AG20443 (cell line): ENCODE measurements at places on chromosomes 5 and 9.

DNA sequence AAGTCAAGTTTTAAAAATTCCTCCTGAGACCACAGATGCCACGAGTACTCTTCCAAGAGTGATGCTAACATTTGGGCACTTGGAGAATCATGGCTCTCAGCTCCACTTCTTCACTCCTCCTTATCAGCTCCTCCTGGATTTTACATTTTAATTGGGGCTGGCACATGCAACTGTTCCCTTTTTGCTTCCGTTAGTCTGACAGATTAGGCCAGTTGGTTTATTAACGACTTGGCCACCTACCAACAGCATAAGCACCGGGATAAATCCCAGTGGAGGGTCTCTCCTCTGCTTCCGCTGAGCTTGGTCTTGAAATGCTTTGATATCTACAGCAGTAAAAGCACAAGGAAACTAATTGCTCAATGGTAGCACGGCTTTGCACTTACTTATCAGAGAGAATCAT lies 134.6 kb upstream of the RASEF start:
- no peak for DNase-seq

- no peak for DNase-seq
Measured at GRCh38 chr9:93188426-93189368, 4.8 kb downstream of the WNK2 start.

- DNase-seq: no peak
Measured at GRCh38 chr5:139454568-139455290, 7.8 kb downstream of the ECSCR start.

GRCh38 chr5:92652756-92653155 lies 928.3 kb downstream of the NR2F1-AS1 start:
- peak; percentile 22 for DNase-seq

DNA sequence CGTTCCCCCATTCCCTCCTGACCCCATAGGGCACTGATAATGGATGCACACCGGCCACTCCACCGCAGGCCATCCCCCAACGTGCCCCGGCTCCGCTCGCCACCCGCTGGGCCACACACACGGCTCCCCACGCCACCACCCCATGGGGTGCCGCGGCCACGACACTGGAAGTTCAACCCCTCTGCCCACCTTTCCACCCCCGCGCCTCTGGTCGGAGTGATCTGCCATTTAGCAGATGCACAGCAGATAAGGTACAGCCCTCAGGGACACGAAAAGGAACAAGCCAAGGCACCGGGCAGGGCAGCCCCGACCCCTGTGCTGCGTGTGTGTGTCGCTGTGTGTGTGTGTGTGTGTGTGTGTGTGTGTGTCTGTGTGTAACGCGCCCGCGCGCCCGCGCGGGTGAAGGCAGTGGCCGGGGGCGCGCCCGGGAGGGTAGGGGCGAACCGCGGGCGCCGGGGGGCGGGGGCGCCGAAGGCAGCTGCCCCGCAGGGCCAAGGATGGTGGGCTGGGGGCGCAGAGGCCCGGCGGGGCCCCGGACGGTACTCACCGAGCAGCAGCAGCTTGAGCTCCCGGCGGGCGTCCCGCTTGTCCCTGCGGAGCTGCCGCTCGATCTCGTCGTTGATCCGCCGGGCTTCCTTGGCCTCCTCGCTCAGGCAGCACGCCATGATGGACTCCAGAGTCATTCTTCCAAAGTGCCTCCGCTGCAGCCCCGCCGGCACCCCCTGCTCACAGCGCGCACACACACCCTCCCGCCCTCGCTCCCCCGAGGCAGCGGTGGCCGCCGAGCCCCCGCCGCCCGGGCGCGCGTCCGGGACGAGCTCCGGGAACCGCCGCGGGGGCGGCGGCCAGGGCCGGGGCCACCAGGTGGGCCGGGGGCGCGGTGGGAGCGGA lies 813 bp downstream of the GNAQ start:
- peak; percentile 54 for DNase-seq

GRCh38 chr5:163362840-163363371 lies 74.5 kb upstream of the CCNG1 start:
- DNase-seq: no peak

DNA sequence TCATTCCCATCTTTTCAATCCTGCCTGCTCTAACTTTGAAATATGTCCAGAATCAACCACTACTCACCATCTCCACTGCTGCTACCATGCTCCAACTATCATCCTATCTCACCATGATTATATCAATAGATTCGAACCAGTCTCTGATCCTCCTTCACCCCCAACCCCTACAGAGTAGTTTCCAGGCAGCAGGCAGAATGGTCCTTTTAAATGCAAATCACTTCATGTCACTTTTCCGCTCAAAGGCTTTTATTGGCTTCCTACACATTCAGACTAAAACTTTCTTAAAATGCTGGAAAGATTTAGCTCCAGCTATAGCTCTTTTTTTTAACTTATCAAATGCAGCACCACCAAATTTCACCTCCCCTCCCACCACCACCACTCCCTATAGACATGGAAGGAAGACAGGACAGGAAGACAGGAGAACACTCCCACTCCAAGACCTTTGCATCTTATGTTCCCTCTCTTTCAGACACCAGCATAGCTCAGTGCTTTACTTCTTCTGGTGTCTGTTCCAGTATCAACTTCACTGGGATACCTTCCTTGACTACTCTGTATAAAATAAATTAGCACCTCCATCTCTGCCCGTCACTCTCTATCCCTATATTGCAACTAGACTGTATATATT lies 9.9 kb upstream of the PPP2R2B start:
- no peak for DNase-seq

DNA sequence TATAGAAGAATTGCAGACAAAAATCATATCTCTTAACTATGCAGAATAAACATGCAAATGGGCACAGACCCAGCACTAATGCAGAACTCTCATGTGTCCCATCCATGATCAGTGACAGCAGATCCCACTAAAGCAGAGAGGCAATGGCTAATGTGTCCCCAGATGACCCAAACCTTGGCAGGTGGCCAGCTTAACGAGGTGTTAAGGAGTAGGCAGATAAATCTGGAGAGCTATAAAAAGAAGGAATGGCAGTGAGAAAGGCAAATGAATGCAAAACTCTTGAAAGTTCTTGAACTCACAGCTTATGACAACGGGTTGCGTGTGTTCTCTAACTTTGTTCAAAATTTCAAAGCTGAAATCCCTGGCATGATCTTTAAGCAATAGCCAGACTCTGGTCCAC lies 265.4 kb downstream of the RASEF start:
- DNase-seq: no peak

GRCh38 chr9:20333991-20334390 lies 288.3 kb downstream of the MLLT3 start:
- no peak for DNase-seq

- DNase-seq: peak; percentile 60
Measured at GRCh38 chr9:83981126-83981871, 694 bp downstream of the RMI1 start.

DNA sequence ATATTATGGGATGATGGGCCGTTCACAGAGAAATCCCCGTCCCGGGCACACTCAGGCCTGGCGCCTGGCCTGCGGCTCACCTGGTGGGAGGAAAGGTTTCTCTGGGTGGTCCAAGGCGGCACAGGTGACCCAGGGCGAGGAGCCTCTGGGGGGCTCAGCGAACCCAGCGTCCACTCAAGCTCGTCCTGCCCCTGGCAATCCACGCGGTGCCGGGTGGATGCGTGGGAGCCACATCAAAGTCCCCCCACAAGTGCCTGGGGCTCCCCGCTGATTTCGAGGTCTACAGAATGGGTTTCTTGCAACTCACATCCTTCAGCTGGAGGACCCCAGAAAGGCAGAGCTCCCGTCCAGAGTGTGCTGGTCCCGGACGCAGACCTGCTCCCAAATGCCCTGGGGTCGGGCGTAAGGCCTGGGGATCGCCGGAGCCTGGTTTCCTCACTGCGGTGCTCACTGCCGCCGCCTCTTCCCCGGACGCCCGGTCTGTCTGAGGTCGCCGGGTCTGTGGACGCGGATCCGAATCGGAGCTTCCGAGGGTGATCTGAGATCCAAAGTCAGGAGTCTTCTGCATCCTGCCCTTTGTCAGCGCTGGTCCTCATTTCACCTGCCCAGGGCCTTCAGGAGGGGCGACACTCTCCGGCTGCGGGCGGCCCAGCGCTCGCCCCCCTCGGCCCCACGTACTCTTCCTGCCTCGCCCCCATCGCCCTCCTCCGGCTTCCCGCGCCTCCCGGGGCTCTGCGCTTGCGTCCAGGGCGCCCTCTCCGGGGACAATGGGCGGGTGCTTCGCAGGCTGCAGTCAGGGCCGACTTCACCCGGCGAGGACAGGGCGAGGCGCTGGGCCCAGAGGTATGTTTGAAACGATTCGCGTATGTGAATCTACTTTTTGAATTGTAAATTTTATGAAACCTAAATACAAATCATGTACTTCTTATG lies 20.0 kb upstream of the RUFY1 start:
- peak; percentile 83 for DNase-seq

DNA sequence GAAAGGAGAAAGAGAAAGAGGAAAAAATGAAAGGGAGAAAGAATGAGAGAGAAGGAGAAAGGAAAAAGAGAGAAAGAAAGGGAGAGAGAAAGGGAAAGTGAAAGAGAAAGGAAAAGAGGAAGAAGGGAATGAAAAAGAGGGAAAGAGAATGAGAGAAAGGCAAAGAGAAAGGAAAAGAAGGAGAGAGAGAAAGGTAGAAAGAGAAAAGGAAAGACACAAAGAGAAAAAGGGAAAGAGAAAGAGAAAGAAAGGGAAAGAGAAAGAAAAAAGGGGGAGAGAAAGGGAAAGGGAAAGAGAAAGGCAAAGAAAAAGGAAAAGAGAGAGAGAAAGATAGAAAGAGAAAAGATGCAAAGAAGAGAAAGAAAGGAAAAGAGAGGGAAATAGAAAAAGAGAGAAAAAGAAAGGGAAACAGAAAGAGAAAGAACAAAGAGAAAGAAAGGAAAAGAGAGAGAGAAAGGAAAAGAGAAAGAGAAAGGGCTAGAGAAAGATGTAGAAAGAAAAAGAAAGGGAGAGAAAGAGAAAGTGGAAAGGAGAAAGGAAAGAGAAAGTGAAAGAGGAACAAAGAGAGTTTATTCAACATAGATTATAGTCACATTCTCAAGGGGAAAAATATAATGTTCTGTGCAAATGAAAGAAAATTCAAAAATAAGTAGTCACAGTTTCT lies 165.2 kb downstream of the TMEM38B start:
- no peak for DNase-seq

- no peak for DNase-seq
Measured at GRCh38 chr9:21810388-21810787, 8.0 kb downstream of the MTAP start.

DNA sequence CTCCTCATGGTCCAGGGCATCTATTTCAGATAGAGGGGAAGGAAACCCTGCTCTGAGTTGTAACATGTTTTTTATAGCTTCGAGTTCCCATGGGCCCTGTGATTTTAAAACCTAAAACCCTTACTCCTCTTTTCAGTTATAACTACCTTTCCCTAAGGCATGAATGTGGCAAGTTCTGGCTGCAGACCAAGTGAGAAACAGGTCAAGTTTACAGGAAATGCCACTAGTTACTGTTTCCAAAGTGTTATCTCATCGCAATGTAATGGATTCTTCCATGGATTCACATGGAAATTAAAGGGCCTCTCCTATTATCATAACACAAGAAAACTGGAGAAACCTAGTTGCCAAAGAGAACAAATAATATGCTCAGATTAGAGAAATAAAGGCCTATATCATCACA lies 574.5 kb upstream of the GRAMD2B start:
- no peak for DNase-seq

- DNase-seq: no peak
Measured at GRCh38 chr9:110499608-110500007, 79.9 kb downstream of the SVEP1 start.

DNA sequence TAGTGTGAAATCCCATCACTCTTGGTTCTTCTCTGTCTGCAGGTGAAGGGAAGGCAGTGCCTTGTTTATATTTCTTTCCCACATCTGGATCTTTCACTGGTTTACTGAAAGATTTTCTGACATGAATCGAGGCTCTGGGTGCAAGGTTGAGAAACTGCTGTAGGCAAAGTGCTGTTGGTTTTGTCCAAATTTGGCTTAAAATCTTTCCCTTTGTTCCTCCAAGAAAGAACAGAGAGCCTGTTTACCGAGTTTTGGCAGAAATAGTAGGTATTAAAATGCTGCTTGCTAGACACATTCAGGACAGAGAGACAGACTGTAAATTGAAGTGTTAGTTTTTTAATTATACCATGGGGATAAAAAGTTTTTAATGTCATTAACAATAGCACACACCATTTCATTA lies 21.5 kb downstream of the SKP2 start:
- DNase-seq: no peak

GRCh38 chr5:92886751-92887150 lies 694.3 kb downstream of the NR2F1-AS1 start:
- no peak for DNase-seq

GRCh38 chr5:72604798-72605154 lies 97.6 kb upstream of the ZNF366 start:
- DNase-seq: no peak

GRCh38 chr9:93677048-93677571 lies 100.7 kb downstream of the PHF2 start:
- DNase-seq: no peak

DNA sequence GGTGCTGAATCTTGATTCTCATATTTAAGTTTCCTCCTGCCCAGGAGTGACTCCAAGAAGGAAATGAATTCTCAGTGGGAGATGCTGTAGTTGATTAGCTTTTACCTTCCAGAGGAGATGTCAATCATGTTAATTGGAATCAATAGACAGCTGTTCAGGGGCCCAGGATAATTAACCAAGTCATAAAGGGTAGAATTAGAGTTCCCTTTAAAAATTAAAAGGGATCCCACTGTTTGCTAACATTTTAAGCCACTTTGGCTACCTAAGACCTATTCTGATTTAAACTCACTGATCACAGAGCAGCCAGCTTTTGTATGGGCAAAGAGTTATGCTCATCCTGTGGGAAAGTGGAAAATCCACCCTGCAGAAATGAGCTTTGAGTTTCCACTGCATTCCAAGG lies 249.6 kb downstream of the SLIT3 start:
- no peak for DNase-seq

GRCh38 chr5:39121315-39121714 lies 47.1 kb upstream of the RICTOR start:
- DNase-seq: no peak

DNA sequence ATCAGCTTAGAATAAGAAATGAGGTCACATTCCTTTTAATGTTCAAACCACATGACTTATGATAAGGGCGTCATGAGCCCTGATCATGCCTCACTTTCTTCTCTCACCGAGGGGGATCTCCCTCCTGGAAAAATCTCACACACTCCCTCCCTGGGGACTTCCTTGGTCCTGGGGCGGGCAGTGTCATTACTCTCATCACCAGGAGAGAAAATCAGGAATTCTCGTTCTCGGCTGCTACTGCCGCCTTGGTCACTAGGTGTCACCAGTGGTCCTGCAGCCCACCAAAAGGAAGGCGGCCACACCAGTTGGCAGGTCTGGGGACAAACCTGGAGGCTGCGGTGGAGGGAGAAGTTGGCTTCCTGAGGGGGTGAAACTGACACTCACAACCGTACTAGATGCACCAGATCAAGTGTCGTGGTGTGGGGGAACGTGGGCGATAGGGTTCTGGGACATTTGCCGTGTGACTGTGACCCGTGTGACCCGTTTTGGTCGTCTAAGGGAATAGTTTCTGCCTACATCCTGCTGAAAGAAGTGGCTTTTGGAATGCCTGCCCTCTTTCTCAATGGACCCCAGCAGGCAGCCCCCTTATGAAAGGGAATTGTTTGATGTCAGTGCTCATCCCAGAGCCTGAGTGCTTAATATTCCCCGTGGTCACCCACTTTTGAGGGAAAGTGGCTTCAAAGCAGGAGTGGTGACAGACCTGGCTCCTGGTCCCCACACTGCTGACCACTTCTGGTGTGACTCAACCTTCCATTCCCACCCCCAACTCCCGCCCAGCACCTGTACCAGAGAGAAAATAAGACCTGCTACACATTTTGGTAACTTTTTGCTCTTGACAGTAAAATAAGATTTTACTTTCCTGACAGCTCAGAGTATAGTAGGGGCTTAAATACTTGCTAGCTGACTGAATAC lies 63.2 kb downstream of the ACER2 start:
- DNase-seq: peak; percentile 84

GRCh38 chr9:131743096-131743495 lies 3.2 kb upstream of the RAPGEF1 start:
- no peak for DNase-seq
